Hematopoietic multipotent progenitor cell treated with erythropoietin and hydrocortisone succinate and interleukin-3 and kit ligand, for 6 days (in vitro differentiated cells): ENCODE measurements at places on chromosomes 1 and 21.

GRCh38 chr1:3811595-3811911 lies 15.3 kb upstream of the LRRC47 start:
- DNase-seq = no peak

DNA sequence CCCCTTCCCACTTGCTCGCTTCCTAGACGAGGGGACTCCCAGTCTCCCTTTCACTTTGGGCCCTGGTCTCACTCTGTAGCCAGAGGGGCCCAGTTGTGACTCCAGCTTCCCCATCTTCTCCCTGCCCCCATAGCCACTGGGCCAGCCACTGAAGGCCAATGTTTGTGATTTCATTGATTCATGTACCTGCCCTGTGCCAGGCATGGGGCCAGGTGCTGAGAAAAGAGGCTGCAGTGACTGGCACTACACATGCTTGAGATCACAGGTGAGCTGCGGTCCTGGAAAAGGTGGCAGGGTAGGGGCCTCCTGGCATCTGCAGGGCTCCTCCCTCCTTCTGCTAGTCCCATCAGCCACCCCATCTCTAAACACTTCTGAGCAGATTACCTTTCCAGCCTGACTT lies 345.3 kb upstream of the VAMP3 start:
- no peak for DNase-seq

- peak; percentile 77 for DNase-seq
Observed at GRCh38 chr1:23673086-23673813, 18.4 kb upstream of the RPL11 start.

- DNase-seq = no peak
Observed at GRCh38 chr1:183000167-183000962, 22.9 kb upstream of the LAMC1 start.

DNA sequence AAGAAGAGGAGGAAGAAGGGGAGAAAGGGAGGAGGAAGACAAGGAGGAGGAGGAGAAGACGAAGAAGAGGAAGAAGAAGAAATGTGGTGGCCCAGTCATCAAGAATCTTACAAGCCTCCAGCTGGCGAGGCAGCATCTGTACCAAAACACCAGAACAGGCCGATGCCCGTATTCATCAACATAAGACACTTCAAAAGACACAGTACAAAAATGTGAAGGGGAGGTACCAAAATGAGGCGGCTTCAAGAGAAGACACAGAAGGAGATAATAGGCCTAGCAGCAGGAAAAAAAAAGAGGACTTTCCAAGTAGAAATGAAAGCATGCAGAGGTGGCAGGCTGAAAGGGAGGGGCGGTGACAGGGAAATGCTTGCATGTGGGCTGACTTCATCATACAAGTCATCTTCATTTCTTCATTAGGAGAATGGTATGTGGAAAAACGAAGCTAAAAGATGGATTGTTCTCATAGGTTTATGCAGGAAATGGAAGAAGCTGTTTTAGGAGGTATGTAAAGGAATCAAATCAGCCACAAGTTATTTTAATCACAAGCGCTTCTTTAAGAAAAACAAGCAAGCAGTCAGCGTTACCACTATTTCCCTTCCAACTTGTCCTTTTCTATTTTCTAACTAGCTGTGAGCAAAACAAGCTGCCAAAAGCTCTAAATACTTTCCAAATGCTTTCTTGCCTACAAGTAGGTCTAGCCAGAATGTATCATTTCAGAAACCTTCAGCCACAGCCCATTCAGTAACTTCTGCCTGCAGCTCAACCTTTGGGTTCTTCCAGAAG lies 192.3 kb downstream of the SLC45A1 start:
- no peak for DNase-seq

DNA sequence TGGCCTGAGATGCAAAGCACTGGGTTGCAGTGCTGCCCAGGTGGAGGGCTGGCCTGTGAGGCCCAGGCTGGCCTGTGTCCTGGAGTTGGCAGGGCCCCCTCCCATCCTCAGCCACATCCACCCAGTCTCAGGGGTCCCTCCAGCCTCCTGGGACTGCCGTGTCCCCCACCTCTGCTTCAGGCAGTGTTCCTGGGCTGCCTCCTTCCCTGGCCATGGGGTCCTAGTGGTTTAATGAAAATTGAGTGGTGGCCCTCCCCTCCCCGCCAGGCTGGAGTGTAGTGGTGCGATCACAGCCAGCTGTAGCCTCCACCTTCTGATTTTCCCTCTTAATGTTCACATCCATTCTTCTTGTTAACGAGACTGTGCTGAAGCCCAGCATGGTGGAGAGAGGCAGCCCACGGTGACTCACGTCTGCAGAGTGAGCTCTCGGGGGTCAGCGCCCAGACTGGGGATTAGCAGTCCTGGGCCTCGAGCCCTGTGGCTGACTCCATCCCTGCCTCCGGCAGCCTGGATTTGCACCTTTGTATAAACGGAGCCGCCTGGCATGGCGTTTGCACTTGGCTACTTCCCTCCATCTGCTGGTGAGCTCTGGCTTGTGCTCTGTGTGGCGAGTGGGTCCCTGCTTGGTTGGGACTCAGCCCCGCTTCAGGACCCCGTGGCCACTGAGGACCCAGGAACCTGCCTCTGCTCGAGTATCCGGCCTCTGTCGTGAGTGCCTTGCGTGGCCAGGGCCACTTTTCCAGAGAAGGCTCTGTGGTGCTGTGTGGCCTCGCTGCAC lies 6.9 kb downstream of the MIB2 start:
- no peak for DNase-seq
